ENCODE measurements at places on chromosomes 5 and 9.

DNA sequence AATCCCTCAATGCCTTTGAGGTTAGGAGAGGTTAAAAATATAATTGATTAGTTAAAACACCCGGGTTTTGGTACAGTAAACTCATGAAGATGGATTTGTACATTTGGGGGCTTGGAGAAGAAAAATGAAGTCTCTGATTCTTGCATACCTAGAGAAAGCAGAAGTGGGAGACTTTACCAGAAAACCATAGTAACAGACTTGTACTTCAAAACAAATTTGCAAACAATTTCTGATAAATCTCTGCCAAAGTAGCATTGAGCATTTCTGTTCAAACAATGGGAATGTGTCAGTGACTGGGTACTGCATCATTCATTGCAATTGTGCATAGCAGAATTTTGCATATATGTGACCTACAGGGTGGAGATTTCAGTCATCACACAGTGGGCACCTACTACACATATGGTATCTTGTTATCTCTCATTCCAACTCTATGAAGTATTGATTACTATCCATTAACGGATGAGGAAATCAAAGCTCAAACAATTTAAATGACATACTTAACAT lies 256.9 kb downstream of the PLK2 start:
- DNase-seq, result no peak

DNA sequence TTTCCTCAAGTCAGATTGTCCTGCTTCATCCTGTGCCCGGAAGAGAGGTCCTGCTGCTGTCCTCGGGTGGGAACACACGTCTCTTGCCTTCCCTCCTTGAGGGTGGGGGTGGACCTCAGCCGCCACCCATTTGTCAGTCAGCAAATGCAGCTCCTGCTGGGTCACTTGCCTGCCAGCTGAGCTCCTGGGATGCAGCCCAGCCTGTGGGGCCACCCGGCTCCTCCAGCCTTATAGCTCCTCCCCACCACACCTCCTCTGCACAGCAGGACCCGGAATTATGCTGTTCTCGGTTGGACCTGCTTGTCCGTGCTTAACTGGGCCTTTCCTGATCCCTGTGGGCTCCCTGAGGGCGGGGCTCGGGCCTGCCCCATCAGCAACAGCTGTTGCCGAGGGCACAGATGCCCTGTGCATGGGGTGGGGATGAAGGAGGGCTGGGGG lies 52.7 kb downstream of the RXRA start:
- no peak for DNase-seq

GRCh38 chr5:33205727-33206410 lies 234.9 kb upstream of the TARS1 start:
- no peak for DNase-seq

DNA sequence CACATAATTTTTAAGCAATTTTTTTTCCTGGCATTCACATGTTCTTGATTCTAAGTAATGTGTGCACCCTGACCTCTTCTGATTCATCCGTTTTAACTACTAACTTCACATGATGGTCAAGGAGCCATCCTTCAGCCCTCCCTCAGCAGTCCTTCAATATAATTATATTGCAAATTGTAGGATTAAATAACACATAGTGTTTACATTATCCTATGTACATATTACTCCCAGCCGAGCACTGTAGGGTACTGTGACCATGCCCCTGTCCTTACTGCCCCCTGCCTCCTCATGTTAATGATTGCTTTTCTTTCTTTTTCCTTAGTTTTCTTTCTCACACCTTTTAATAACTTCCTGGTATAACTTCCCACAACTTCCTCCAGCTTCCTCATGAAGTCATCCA lies 96.3 kb upstream of the FANCC start:
- DNase-seq, result no peak

DNA sequence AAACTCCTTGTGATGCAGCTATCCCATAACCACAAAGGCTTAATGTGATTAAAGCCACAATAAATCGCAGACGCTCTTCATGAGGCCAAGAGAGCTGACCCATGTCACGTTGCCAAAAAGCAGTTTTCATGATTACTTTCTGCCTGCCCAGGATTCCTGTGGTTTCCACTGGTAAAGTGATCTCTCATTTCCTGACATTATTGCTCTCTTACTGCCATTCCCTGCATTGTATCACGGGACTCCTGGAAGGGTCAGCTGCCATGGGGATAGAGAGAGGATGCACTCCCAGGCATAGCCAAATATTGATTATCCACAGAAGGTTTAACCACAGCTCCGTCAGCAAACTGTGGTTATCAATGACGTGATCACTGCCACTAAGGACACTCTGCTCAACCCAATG lies 103.8 kb upstream of the SLC1A3 start:
- no peak for DNase-seq

GRCh38 chr5:63089147-63089546 lies 510.5 kb downstream of the LRRC70 start:
- DNase-seq, result no peak

GRCh38 chr9:121984726-121985402 lies 108.2 kb downstream of the TTLL11 start:
- DNase-seq, result no peak

DNA sequence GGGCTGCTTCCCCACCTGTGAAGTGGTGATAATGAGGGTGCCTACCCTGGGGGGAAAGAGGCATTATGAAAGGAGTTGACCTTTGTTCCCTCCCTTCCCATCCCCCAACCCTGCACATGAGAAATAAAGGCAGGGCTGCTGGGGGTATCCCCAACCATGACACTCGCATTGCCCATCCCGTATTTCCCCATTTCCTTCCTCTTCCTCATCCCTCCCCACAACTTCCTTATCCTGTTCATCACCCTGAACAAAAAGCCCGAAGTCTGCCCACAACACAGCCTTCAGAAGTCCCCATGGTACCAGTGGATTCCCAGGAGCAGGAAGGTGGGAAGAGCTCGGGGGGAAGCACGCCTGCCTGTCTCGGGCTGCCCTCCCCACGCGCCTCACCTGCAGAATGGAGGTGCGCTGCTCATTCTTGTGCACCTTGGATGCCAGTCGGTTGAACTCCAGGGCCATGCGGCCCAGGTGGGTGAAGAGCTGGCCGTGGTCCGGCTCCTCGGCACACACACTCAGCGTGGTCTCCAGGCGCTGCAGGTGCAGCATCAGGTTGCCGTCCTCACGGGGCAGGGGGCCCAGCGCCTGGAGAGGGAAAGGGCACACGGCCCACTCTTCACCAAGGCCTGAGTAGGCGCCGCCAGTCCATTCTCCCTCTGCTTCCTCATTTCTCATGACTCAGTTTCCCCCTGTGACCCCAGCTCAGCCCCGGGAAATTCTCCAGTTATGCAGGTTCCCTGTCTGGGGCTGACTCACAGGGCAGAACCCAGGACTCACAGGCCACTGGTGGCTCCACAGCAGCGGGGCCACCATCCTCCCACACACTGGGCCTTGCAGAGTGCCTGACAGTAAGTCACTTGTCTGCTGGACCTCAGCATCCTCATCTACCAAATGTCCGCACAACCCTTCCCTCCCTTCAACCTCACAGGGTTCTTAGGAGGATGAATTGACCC lies 24.2 kb downstream of the TNIP1 start:
- no peak for DNase-seq

DNA sequence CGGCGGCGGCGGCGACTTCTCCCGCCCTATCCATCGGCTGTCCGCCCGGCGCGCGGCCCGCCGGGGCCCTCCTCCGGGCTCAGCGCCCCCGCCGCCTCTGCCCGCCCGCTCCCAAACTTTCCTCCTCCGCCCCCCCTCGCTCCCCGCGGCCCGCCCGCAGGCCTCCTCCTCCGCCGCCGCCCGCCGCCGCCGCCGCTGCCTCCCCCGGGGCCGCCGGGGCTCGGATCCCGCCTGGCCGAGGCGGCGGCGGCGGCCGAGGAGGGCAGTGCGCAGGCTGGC lies 460 bp upstream of the PBX3 start:
- no peak for DNase-seq

- no peak for DNase-seq
These were observed 90.2 kb upstream of the ICE1 start for GRCh38 chr5:5332287-5332686.

DNA sequence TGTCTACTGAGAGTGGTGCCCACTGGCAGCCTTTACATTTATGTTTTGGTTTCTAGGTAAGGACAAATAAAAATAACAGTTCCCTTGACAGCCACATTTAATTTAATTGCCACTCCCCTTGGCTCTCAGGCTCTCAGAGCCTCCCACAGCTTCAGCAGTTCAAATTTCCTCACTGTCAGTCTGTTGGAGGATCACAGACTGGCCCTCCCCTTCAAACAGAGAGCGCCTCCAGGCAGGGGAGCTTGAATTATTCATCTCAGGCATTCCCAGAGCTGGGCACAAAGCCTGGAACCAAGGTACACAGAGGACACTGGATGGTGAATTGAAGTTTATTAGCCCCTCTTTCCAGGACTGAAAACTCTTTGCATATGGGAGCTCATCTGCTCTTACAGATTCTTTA lies 407.7 kb downstream of the SPOCK1 start:
- DNase-seq, result no peak

- DNase-seq, result no peak
These were observed 65.2 kb downstream of the SREK1 start for GRCh38 chr5:66209350-66209749.
